ENCODE measurements at places on chromosomes 6 and 20.

GRCh38 chr6:26594730-26595632 lies 1.8 kb upstream of the ABT1 start:
- peak; percentile 31 for DNase-seq
- peak overlapping the region; percentile 82 for H3K4me3 ChIP-seq
- H3K27ac ChIP-seq = peak overlapping the region; percentile 14
- no peaks in the 10 kb centered on the region for H3K27me3 ChIP-seq
- H3K36me3 ChIP-seq = peaks cover 14% of the 10 kb centered on the region
- H3K4me1 ChIP-seq = no peaks in the 10 kb centered on the region

DNA sequence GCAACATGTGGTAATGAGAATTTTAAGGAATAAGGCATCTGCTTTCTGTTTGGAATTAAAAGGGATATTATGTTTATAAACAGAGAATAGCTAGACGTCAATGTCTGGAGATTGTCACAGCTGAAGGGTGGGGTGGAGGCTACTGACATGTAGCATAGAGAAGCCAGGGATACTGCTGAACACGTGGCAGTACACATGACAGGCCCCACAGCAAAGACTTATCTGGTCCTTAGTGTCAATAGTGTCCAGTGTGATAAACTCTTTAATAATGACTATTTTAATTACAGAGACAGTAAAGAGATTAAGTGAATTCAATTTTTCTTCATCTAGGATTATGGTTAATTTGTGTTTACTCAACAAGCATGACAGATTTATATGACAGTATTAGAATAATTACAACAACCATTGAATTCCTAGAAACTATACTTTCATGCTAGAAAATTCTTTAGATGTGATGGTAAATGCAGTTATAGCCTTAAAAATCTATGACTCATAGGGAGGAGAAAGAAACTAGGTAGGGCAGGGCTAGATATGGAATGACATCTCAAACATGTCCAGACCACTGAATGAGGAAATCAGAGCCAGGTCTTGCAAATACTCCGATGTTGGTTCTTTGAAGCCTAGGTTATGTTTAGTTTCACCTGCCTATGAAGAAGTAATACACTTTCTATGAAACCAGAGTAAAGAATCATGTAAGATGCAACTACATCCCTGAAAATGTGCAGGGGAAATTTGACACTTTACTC lies 399.5 kb downstream of the PHF3 start:
- H3K27me3 ChIP-seq = no peaks in the 10 kb centered on the region
- no peak overlapping the region for H3K4me3 ChIP-seq
- H3K27ac ChIP-seq = no peak overlapping the region
- H3K4me1 ChIP-seq = no peaks in the 10 kb centered on the region

DNA sequence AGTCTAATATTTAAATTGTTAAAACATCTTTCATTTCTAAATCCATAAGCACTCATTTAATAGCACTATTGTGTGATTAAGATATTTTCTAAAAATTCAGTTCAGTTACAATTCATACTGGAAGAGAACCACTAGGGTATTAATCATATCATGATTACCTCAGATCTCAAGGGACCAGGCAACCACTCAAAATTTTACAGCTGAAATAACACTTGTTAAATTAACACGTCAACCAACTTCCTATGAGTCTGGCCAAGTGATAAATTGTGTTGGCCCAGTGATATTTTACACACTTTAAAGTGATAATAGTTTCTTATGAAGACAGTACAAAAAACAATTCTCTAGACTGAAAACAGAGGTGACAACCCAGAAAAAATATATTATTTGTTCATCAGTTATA lies 869.0 kb upstream of the ADGRB3 start:
- no peaks in the 10 kb centered on the region for H3K36me3 ChIP-seq
- no peaks in the 10 kb centered on the region for H3K4me1 ChIP-seq
- no peak overlapping the region for H3K4me3 ChIP-seq

- H3K27me3 ChIP-seq = no peaks in the 10 kb centered on the region
- no peaks in the 10 kb centered on the region for H3K4me1 ChIP-seq
- H3K4me3 ChIP-seq = no peak overlapping the region
- no peaks in the 10 kb centered on the region for H3K36me3 ChIP-seq
- no peak for DNase-seq
- H3K27ac ChIP-seq = no peak overlapping the region
These were observed 54.8 kb downstream of the BTBD3 start for GRCh38 chr20:11972478-11972877.

DNA sequence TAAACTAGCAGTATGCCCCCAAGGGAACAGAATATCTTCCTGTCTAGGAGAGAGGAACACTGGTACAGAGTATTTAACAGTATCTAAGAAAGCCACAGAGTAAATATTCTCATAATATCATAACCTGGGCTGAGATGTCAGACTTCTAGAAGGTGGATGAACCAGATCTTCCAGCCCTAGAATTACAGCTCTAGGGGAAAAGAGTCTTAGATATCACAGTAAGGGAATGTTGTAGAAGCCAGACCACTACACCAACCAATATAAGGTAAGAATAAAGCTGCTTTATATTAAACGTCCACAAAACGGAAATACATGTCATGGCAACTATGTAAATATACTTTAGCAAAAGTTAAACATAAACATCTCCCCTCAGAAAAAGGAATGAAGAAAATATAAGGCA lies 12.4 kb downstream of the SERINC1 start:
- H3K4me1 ChIP-seq = no peaks in the 10 kb centered on the region
- no peak overlapping the region for H3K4me3 ChIP-seq
- H3K36me3 ChIP-seq = peaks cover 21% of the 10 kb centered on the region
- DNase-seq = no peak
- no peak overlapping the region for H3K27ac ChIP-seq

- H3K4me3 ChIP-seq = no peak overlapping the region
- H3K27ac ChIP-seq = no peak overlapping the region
- H3K4me1 ChIP-seq = peaks cover 19% of the 10 kb centered on the region
- H3K36me3 ChIP-seq = no peaks in the 10 kb centered on the region
- peak; percentile 59 for DNase-seq
These were observed 28.3 kb upstream of the PREP start for GRCh38 chr6:105431226-105431625.

GRCh38 chr6:89273816-89274215 lies 41.3 kb downstream of the GABRR2 start:
- no peaks in the 10 kb centered on the region for H3K36me3 ChIP-seq
- no peaks in the 10 kb centered on the region for H3K4me1 ChIP-seq
- no peak overlapping the region for H3K4me3 ChIP-seq
- H3K27me3 ChIP-seq = no peaks in the 10 kb centered on the region
- no peak overlapping the region for H3K27ac ChIP-seq
- DNase-seq = no peak

DNA sequence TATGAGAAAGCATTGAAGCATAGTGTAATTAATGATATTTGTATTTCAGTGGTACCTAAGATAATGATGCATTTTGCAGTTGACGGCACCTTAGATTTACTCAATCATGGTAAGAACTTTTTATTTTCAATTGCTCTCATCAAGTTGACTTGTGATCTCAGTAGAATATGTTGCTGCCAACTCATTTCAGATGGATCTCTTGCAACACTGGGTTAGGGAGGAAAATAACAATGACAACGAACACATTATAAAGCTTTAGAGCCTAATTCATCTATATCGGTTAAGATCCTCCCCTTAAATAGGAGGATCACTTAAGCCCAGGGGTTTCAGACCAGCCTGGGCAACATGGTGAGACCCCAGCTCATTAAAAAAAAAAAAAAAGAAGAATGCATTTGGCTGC lies 18.0 kb upstream of the TBC1D22B start:
- no peaks in the 10 kb centered on the region for H3K36me3 ChIP-seq
- H3K4me3 ChIP-seq = no peak overlapping the region
- DNase-seq = no peak
- H3K4me1 ChIP-seq = peaks cover 40% of the 10 kb centered on the region
- H3K27ac ChIP-seq = peak overlapping the region; percentile 62

GRCh38 chr20:58330687-58331086 lies 21.2 kb downstream of the RAB22A start:
- peaks cover 9% of the 10 kb centered on the region for H3K36me3 ChIP-seq
- DNase-seq = peak; percentile 100
- H3K27me3 ChIP-seq = no peaks in the 10 kb centered on the region
- no peak overlapping the region for H3K4me3 ChIP-seq
- H3K4me1 ChIP-seq = peaks cover 22% of the 10 kb centered on the region

- no peak for DNase-seq
- no peaks in the 10 kb centered on the region for H3K36me3 ChIP-seq
- H3K4me1 ChIP-seq = no peaks in the 10 kb centered on the region
- H3K4me3 ChIP-seq = no peak overlapping the region
- no peak overlapping the region for H3K27ac ChIP-seq
- no peaks in the 10 kb centered on the region for H3K27me3 ChIP-seq
These were observed 118.1 kb downstream of the IRF4 start for GRCh38 chr6:509676-510075.

DNA sequence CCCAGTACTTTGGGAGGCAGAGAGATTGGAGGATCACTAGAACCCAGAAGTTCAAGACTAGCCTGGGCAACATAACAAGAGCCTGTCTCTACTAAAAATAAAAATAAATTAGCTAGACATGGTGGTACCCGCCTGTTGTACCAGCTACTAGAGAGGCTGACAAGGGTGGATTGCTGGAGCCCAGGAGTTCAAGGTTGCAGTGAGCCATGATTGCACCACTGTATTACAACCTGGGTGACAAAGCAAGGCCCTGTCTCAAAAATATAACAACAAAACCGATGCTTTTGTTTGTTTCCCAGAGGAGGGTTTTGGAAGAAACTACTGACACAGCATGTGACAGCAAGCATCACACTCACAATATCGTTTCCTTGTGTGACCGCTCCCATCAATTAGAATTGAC lies 119.6 kb downstream of the TSHZ2 start:
- peaks cover 10% of the 10 kb centered on the region for H3K27me3 ChIP-seq
- no peak overlapping the region for H3K27ac ChIP-seq
- H3K4me3 ChIP-seq = no peak overlapping the region

DNA sequence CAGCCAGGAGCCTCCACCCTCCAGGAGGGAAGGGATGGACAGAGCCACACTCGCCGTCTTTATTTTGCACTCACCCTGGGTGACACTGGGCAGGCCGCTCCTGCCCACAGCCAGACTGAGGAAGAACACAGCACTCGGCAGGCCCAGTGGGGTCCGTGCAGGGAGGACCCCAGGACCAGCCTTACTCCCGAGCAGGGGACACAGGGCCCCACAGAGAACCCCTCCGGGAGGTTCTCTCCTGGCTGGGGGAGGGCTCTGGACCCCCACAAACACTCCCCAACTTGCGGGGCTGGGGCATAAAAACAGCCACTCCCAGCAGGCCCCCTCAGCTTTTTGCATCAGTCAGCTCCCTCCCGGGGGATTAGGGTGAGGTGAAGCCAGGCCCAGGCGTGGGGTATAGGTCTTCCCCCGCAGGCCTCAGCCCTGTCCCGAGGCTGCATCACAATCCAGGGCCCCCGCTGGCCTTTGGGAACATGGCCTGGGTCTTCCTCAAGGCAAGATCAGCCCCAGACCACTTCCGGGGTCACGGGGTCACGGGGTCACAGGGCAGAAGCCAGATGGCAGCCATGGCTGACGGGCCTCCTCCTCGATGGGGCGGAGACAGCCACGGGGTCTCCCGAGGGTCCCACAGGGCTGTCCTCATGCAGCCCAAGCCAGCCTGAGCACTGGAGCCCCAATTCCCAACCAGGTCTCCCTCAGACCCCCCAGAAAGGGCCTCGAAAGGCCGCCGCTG lies 3.2 kb downstream of the TNFRSF6B start:
- H3K36me3 ChIP-seq = peaks cover 6% of the 10 kb centered on the region
- H3K4me3 ChIP-seq = no peak overlapping the region
- H3K4me1 ChIP-seq = peaks cover 18% of the 10 kb centered on the region
- peak; percentile 37 for DNase-seq

DNA sequence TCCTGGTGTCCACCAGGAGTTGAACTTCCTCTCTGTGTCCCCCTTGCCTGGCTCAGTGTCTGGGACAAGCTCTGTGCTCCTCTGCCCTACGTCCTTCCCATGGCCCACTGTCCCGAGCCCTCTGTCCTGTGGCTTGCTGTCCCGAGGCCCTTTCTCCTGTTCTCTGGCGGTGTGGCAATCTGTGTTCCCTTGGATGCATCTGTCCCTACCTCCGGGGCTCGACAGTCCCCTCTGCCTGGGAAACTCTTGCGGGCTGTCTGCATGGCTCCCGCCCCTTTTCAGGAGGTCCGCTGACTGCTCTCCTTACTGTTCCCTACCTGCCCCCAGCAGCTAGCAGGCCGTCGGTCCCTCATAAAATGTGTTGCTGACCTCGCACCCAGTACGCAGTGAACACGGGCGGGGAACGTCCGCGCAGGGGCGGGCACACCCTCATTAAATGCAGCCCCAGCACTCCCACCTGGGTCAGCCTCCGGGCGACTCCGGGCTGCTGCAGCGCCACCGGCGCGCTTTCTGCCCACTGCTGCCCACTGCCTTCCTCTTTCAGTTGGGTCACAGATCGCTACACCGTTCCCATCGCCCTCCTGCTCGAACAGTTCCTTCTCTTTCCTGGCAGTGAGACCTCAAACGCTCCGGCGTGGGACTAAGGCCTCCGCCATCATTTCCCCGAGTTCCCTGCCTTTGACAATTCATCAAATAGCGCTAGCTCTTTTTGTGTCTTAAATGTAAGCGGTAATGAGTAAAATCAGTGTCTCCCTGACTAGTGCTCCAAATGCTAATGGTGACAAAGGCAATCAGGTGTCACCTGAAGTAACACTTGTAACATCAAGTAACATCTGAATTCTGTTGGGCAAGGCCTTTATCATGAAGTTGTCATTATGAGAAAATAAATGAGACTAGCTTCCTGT lies 60.5 kb downstream of the RSPH3 start:
- no peak for DNase-seq
- no peaks in the 10 kb centered on the region for H3K4me1 ChIP-seq
- no peaks in the 10 kb centered on the region for H3K27me3 ChIP-seq

GRCh38 chr6:82072121-82072521 lies 175.4 kb downstream of the IBTK start:
- no peak overlapping the region for H3K27ac ChIP-seq
- no peak overlapping the region for H3K4me3 ChIP-seq
- H3K27me3 ChIP-seq = no peaks in the 10 kb centered on the region
- H3K36me3 ChIP-seq = no peaks in the 10 kb centered on the region

DNA sequence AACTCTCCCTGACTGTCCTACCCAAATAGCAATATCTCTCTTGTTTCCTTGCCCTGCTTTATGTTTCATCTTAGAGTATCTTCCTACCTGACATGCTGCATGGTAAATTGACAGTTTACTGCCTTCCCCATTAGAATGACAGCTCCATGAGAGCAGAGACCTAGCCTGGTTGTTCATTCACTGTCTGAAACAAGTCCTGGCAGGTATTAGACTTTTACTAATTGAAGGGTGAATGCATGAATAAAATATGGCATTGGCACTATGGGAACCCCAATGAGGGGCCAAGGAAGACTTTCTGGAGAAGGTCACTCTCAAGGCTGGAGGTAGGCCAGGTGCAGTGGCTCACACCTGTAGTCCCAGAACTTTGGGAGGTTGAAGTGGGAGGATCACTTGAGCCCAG lies 3.8 kb upstream of the CITED2 start:
- no peaks in the 10 kb centered on the region for H3K36me3 ChIP-seq
- H3K4me3 ChIP-seq = no peak overlapping the region
- H3K4me1 ChIP-seq = no peaks in the 10 kb centered on the region
- no peak for DNase-seq
- H3K27ac ChIP-seq = no peak overlapping the region

DNA sequence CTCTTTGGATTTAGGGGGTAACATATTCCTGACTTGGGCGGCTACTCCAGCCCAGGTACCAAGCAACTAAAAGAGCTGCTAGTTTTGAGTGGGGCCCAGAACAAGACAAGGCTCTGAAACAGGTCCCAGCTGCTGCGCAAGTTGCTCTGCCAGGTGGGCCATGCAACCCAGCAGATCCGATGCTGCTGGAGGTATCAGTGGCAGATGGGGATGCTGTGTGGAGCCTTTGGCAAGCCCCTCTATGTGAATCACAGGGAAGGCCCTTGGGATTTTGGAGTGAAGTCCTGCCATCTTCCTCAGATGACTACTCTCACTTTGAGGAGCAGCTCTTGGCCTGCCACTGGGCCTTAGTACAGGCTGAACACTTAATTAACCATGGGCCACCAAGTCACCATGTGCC lies 43.7 kb upstream of the VSX1 start:
- H3K36me3 ChIP-seq = no peaks in the 10 kb centered on the region
- H3K4me3 ChIP-seq = no peak overlapping the region
- no peaks in the 10 kb centered on the region for H3K4me1 ChIP-seq
- no peaks in the 10 kb centered on the region for H3K27me3 ChIP-seq
- DNase-seq = no peak
